ENCODE measurements at places on chromosomes 7 and 10. TPM values are rescaled to one million over a fixed set of nuclear protein-coding genes. Genes with fewer than 3 reads are reported as not detected.

- H3K4me1 ChIP-seq = peaks cover 11% of the 10 kb centered on the region
- peak; percentile 31 for DNase-seq
- no peaks in the 10 kb centered on the region for H3K27me3 ChIP-seq
- H3K27ac ChIP-seq = peak overlapping the region; percentile 97
- H3K36me3 ChIP-seq = no peaks in the 10 kb centered on the region
Measured at GRCh38 chr10:86757113-86757972, 924 bp downstream of the BMPR1A start.

SAMD9L gene
- total RNA-seq = 5.2 TPM

DNA sequence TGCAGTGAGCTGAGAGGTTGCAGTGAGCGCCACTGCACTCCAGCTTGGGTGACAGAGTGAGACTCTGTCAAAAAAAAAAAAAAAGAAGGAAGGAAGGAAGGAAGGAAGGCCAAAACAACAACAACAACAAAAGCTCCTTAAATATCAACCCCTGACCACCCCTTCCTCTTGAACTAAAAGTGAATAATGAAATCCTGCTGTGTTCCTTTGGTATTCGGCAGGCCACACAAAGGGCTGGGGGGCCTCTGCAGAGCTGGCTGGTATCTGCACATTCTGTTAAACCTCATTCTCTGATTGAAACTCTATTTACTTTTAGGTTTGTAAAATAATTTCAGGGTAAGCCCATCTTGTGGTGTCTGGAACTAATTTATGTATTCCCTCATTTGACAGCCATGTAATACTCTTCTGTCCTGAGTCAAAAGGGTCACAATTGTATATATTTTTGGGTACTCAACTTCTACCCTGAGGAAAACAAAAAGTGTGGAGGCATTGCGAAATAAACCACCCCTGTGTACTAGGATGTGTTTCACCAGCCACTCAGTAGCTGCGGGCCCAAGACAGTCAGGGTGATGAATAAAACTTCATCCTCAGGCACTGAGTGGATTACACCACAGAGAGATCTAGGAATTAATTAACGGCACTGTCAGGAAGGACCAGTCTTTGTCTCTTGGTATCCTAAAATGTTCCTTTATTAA, 446.4 kb upstream of the PFKP start:
- DNase-seq = no peak
- no peaks in the 10 kb centered on the region for H3K27me3 ChIP-seq
- H3K36me3 ChIP-seq = no peaks in the 10 kb centered on the region
- H3K27ac ChIP-seq = no peak overlapping the region

DNA sequence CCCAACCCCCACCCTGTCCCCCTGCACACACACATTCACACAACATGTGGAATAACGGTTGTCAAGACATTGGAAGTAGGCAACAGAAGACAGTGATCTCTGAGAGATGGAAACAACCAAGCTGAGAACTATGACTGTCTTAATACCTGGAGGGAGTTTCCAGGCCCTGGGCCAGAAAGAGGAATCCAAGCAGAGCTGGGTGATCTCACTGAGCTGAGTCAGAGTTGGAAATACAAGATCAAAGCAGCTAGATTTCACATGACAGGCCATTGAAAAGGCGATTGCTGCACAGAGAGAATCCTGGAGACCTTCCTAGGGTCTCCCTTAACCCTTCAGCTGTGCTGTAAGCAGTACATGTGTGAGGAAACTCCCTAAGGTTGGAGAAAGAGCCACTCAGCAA, 165.8 kb upstream of the PRSS1 start:
- no peaks in the 10 kb centered on the region for H3K4me1 ChIP-seq
- H3K27ac ChIP-seq = no peak overlapping the region
- no peak overlapping the region for H3K4me3 ChIP-seq

OR9A2 gene
- total RNA-seq = not detected

- no peak for DNase-seq
- no peak overlapping the region for H3K4me3 ChIP-seq
- no peak overlapping the region for H3K27ac ChIP-seq
- H3K4me1 ChIP-seq = no peaks in the 10 kb centered on the region
Measured at GRCh38 chr7:2926120-2926895, 82.2 kb upstream of the GNA12 start.
